ENCODE measurements at places on chromosomes 12 and 14.

GRCh38 chr12:5971194-5971850, 26.3 kb upstream of the ANO2 start:
- DNase-seq, result no peak

GRCh38 chr14:86796221-86797074, 1196.5 kb downstream of the GALC start:
- no peak for DNase-seq

DNA sequence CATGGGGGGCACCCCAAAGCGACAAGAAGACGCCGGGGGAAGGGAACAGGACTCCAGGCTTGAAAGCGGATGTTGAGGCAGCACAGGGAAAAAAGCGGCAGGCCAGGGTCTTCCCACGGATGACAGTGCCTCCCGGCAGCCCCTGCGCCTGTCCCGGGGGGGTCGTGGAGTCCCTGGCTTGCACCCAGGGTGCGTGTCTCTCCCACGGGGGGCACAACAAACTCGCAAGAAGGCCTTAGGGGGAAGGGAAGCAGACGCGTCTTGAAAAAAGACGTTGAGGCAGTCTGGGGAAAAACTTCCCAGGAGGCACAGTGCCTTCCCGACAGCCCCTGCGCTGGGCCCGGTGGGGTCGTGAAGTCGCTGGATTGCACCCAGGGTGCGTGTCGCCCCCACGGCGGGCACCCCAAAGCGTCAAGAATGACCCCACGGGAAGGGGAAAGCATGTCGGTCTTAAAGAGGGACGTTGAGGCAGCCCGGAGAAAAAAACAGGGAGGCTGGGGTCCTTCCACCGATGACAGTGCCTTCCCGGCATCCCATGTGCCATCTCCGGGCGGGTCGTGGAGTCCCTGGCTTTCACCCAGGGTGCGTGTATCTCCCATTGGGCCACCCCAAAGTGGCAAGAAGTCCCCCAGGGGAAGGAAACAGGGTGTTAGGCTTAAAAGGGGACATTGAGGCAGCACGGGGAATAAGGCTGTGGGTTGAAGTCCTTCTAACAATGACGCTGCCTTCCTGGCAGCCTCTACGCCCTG, 159.9 kb upstream of the ALG10B start:
- DNase-seq, result no peak

GRCh38 chr14:86515195-86515594, 985.3 kb downstream of the FLRT2 start:
- DNase-seq, result no peak

DNA sequence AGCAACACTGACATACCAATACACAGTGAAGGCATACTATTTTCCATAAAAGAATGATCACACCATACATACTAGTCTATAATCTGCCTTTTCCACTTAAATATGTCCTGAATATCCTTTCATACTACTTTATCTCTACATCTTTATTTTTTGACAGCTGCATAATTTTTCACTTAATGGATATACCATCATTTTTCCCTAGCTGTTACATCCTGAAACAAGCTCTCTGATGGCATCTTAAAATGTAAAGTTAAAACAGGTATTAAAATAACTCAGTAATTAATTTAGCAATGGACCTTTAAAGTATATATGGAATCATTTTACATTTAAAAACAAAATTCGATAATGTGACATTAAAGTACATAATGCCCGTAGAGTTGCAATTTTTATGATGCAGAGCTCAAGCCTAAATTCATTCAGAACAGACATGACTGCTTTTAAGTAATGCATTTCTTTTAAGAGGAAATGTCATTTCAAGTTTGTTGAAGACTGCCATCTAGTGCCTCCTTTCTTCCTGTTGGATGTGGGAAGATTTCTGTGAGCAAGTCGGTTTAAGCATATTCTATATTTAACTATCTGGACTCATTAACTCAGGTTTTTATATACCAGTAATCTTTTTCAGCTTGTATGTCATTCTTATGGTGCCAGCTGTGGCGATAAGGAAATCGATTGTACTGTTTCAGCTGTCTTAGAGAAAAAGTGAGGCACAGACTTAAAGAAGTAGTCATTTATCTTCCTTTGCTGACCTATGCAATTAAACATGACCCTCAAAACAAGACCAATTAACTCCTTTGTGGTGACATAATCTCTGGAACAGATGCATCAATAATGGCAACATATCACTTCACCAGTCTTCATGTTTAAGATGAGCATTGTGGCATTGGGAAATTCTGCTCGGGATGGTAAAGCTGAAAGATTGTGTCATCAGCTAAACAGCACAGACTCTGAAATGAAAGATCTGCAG, 20.3 kb downstream of the PRICKLE1 start:
- DNase-seq, result peak; percentile 86

GRCh38 chr14:77128414-77128891, 13.1 kb downstream of the ZDHHC22 start:
- peak; percentile 35 for DNase-seq

GRCh38 chr12:118160536-118160935, 24.6 kb downstream of the PEBP1 start:
- DNase-seq, result no peak

GRCh38 chr14:88975926-88976325, 151.5 kb downstream of the TTC8 start:
- no peak for DNase-seq

DNA sequence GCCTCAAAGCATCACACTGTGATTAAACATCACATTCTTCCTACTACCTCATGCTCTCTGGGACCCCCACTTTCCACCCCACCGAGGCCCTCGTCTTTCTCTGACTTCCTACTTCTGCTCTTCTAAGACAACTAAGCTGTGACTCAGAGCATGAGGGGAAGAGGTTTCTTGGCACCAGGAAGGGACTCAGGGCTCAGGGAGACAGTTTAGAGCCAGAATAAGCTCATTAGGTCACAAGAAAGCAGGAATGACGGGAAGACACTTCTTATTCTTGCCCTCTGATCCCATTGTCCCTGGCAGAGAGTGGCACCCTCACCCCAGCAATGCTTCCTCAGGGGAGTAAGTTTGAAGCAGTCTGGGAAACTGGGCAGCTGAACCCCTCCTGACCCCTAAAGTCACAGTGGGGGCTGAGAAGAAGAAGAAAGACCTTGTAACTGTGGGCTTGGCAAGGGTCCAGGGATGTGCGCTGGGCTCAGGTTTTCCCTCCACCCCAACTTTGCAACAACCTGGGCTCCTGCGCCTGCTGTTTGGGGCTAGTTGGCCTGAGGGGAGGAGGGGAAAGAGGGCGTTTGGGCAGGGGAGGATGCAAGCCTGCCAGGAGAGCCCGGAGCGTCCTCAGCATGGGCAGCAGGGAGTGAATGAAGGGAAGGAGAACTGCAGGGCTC, 64.6 kb upstream of the ACTN1 start:
- peak; percentile 50 for DNase-seq

DNA sequence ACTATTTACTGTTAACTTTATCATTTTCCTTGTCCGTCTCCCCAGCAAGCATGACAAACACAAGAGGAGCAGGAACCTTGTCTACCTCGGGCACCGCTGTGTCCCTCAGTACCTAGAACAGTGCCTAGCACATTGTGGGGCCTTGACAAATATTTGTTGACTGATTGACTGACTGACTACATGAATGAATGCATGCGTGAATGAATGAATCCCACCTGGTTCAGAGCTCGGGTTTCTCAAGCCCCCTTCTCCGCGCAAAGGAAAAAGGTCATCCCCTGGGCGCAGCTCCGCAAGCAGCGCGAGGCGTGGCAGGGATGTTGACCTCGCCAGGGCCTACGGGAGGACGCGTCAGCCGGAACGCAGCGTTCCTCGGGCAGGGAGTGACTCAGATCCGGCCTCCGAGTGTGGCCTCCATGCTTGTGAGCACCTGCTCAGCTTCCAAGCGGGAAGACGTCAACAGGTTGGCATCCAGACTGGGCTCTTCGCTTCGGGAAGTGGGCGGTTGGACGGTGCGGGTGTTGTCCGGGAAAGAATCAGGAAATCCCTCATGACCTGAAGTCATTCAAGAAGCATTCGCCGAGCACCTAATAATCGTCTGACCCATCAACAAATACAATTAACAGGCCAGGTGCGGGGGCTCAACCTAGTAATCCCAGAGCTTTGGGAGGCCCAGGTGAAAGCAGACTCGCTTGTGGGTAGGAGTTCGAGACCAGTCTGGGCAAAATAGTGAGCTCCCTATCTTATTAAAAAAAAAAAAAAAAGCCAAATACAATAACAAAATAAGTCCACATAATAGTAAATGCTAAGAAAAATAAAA, 13.9 kb upstream of the UBC start:
- DNase-seq, result no peak

GRCh38 chr14:104342435-104343293, 204.3 kb downstream of the KIF26A start:
- DNase-seq, result peak; percentile 58

GRCh38 chr12:42196723-42197603, 41.1 kb downstream of the YAF2 start:
- DNase-seq, result peak; percentile 36
